ENCODE measurements at places on chromosomes 13 and 19. TPM values are rescaled to one million over a fixed set of nuclear protein-coding genes. Genes with fewer than 3 reads are reported as not detected.

- H3K4me1 ChIP-seq: no peaks in the 10 kb centered on the region
- H3K27me3 ChIP-seq: no peaks in the 10 kb centered on the region
- H3K27ac ChIP-seq: no peak overlapping the region
- no peaks in the 10 kb centered on the region for H3K36me3 ChIP-seq
- no peak overlapping the region for H3K4me3 ChIP-seq
These were observed 43.5 kb downstream of the ATP8A2 start for GRCh38 chr13:25415241-25415640.

DNA sequence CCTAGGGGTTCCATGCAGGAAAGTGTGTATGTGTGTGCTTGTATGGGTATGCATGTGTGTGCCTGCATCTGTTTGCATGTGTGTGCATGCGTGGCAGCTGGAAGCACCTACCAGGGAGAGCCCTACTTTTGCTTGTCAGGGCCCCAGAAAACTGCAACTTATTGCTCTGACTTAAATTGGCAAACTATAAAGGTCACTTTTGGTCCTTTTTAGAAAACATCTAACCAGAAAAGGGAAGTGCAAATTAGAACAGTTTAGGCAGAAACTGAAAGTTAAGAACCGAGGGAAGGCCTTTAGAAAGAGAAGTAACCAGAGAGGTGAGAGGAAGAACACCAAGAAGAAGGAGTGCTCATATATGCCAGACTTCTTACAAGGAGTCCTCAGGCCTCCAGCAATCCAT, 32.5 kb downstream of the DLEU7 start:
- no peak overlapping the region for H3K4me3 ChIP-seq
- H3K36me3 ChIP-seq: no peaks in the 10 kb centered on the region
- DNase-seq: no peak
- no peaks in the 10 kb centered on the region for H3K27me3 ChIP-seq
- H3K4me1 ChIP-seq: no peaks in the 10 kb centered on the region

Gene KIR2DL3
- total RNA-seq: not detected

- H3K27me3 ChIP-seq: no peaks in the 10 kb centered on the region
- no peak overlapping the region for H3K4me3 ChIP-seq
- no peak overlapping the region for H3K27ac ChIP-seq
- no peaks in the 10 kb centered on the region for H3K4me1 ChIP-seq
- DNase-seq: no peak
These were observed 389.8 kb downstream of the NDFIP2 start for GRCh38 chr13:79870766-79871165.

GRCh38 chr13:61778531-61778930, 362.9 kb upstream of the PCDH20 start:
- H3K36me3 ChIP-seq: no peaks in the 10 kb centered on the region
- H3K4me1 ChIP-seq: no peaks in the 10 kb centered on the region
- H3K4me3 ChIP-seq: no peak overlapping the region

Gene CALM3
- total RNA-seq: 105 TPM

All from vagina (tissue), 2 donors.